ENCODE measurements at places on chromosomes 2 and 18.

DNA sequence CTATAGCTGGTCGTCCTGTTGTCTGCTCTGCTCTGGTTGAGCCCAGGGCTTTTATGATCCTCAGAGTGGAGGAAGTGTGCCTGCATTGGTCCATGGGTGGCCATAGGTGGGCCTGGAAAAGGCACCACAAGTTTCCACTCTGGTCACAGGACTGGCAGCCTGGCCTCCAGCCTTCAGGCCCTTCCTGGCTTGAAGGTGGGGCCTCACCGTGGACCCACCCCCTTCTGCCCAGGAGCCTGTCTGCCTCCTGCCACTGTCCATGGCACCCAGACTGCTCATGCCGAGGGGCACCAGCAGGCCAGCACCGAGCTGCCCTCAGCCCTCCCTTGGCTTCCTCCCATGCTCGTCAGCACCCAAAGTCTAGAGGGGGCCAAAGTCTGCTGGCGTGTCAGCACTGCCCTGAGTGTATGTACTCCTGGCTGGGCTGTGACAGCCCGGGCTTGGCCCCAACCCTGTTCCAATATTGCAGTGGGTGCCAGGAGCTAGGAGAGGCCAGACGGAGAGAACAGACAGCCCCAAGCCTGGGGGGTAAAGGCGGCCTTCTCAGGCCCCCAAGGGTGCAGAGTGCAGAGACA, 529.4 kb downstream of the DCC start:
- DNase-seq = no peak

DNA sequence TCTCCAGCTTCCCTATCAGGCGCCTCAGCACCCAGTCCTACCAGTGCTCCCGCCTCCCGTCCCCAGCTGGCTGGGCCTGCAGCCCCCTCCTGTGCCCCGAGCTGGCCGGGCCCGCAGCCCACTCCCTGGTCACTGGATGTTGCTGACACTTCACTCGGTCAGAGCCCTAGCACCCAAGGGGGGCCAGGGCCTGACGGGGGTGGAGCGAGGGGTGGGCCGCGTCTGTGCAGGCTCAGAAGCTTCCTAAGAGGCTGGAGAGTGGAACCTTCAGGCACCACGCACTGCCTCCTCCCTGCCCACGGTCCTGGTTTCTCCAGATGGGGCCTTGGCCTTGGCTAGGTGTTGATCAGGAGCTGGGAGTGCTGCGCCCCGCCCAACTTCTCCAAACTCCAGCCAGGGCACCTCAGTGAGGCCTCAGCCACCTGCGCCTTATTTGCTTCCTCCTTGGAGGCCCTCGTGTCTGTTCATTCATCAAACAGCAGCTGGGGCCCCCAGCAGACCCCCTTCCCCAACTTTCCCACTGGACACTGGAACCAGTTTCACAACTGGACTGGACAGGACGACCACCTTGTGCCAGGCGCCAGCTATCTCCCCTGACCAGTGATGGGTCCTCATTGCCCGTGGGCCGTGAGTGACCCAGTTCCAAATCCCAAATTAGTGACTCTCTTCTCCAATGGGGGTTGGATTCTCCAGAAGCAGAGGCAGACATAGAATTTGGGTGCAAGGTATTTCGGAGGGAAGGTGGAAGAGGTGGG, 16.7 kb downstream of the CAPN10 start:
- DNase-seq = no peak

GRCh38 chr18:48142353-48142752, 211.9 kb upstream of the SMAD2 start:
- DNase-seq = no peak

DNA sequence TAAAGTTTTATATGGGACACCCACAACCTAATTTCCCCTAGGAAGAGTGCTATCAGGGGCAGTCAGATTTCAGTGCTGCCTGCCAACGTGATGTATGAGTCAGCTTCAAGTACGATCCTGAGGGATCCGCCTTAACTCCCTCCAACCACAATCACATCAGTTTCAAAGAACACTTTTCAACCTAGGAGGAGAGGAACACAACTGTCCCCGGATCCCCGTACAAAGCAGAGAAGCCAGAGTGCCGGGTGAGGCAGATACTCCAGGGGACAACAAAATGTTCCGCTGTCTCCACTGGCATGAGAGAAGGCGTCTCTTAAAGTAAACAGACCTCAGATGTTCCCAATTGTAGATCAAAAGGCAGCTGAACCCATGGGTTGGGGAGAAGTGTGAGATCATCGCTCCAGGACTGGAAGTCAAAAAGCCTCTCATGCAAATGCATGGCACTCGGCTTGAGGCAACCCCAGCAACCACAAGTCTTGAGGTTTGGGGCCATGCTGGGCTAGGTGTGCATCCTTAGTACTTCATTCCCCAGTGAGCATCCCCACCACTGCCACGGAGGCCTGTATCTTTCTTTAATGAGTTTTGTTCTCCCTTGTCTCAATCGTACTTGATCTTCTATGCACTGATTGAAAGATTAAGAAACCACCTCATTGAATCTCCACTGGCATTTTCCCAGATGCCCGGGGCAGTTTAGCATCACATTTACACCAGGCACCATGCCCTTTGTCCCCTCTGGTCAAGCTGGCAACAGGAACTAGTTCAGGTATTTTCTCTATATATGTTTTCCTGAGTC, 91.0 kb upstream of the CCBE1 start:
- DNase-seq = no peak

- no peak for DNase-seq
Observed at GRCh38 chr2:85462322-85462721, 43.8 kb downstream of the SH2D6 start.

Data from activated CD8-positive, alpha-beta memory T cell treated with anti-CD3 and anti-CD28 coated beads for 1 hour (primary cell).